Stimulated activated naive CD4-positive, alpha-beta T cell treated with Interleukin-2 at 50 U/mL for 16 hours (primary cell): ENCODE measurements at places on chromosomes 7 and 10.
A peak's percentile ranks its signal among the peaks of the same experiment; 100 is the strongest.

DNA sequence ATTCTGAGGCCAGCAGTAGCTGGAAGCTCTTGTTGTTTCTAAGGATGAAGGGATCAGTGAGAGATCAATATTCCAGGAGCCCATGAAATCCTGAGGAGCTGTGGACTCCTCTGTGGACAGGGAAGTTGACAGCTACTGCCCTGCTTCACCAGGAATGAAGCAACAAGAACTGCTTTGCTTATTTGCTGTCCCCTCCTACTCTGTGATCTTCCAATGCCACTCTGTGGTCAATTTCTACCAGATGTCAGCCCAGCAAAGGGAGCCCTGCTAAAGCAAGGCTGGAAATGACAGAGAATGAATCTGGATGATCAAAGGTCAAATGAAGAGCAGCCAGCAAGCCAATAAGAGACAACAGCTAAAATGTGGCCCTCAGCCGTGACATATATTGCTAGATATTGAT is 227.5 kb upstream of the CHRM2 start:
- no peak for DNase-seq

DNA sequence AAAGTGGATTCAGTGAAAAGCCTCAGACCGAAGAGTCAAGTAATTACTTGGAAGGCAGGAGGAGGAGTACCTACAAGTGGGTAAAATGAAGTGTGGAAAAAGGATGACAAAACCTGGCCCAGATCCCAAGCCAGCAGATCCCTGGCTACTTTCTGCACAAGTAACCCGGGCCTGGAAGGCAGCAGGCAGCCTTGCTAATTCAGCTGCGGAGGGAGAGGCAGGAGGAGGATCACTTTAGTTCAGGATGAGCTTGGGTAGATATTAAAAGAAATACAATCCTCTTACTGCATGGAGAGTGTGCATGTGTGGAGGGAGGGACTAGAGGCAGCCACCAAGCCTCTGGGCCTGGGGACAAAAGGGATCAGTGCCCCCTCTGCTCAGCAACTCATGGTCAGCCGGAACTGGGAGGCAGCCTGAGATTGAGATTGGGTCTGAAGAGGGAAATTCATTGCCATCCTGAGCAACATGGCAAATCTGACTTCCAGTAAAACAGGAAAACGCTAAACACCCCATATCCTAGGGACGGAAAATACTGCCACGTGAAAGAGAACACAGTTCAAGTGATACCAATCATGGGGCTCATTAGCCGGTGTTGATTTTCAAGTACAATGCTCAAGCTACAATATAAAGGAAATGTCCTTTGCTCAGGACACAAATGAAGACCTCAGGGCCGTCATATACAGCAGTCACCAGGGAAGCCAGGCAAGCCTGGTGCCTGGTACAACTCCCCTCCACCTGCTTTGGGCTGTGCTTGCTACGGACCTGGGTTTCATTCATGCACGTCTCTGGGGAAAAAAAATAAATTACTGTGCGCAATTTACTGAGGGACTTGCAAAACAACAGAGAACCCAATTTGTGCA is 1.3 kb downstream of the AMPH start:
- DNase-seq, result no peak

GRCh38 chr10:128050121-128050516 is 76.1 kb downstream of the MKI67 start:
- DNase-seq, result no peak

DNA sequence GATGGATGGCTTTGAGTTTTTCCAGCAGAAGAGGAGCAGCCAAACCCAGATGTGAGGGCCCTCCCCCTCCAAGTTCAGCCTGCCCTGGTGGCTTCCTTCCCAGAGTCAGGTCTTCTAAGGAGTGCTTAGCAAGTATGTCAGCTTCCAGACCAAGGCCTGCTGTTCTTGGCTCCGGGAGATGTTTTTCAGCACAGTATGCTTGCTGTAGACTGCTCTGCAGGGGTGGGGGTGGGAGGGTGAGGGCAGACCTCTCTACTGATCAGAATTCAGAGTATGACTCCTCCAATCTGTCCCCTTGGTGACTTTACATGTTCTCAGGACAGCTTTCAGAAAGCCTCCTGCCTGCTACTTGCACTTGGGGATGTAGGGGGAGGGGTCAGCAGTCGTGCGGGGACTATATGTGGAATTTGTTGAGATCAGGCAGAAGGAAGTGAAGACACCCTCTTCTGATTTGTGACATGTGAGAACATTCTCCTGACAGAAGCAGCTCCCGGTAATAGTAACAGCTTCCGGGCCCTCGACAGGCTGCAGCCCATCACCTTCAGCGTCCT is 516.4 kb upstream of the ZMIZ1 start:
- DNase-seq, result no peak

- no peak for DNase-seq
Observed at GRCh38 chr10:31942435-31942834, 13.8 kb upstream of the ARHGAP12 start.

DNA sequence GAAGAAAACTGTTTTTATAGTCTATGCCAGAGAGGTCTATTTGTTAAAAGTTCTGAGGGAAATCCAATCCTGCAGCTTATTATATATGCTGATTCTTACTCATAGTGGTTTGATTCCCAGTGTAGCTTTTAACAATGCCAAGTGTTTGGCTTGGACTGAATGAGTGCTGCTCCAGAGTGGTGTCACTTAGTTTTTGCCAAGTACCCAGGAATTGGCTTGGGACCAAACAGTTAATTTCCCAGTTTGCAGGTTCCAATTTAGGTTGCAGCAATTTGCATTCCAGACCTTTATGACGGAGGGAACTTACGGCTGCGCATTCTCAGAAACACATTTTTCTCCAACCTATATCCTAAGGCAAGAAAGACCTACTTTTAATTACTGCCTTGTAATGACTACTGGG is 32.4 kb downstream of the NSUN6 start:
- no peak for DNase-seq

DNA sequence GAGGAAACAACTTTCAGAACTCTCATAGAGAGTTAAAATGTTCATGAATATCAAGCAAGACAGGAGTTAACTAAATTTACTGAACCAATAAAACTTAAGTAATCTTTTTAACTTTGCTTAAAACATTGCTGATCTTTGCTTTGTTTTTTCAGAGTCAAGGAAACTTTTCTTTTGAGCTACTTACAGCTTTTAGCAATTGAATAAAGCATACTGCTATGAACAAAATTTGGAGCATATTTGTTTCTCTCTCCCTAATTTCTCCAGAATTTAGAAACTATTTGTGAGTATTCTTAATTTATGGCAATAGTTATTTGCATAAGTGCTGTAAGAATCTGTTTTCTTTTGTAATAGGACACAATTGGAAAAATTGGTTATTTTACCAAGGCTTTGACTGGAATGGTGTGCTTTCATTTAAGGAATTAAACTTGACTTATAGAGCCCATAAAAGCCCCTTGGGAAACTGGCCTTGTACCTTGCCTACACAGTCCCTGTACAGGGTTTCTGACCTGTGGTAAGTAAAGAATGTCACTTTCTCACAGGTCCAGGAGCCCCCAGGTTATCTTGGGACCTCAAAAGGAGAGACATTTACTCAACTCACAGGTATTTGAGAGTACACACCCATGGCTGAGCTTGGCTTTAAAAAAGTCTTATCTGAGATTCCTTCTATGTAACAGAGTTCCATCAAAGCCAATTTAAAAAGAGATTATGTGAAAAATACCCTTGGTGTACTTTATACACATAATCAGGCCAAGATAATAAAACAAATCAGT is 23.3 kb upstream of the KIAA1549 start:
- DNase-seq, result no peak

DNA sequence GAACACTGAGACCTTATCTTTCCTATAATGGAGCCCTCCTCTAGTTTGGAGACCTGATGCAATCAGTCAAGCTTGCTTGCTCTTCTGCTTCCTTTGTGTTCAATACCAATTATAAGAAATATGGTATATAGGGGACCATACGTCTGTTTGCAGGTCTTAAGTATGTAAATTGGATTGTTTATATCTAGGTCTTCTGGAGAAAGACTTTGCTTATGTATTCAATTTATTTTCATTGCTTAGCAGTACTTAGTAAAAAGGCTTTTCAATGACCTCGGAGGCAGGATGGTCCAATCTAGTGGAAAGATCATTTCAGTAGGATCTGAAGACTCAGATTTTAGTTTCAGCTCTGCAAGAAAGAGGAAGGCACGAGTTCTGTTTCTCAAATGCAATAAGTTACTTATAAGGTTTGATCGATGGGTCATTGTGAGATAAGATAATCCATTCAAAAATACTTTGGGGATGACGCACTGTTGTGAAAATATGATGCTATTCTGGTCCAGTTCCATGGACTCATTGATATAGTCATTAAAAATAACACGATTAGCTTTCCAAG is 571.6 kb downstream of the SH2D4B start:
- DNase-seq, result no peak

DNA sequence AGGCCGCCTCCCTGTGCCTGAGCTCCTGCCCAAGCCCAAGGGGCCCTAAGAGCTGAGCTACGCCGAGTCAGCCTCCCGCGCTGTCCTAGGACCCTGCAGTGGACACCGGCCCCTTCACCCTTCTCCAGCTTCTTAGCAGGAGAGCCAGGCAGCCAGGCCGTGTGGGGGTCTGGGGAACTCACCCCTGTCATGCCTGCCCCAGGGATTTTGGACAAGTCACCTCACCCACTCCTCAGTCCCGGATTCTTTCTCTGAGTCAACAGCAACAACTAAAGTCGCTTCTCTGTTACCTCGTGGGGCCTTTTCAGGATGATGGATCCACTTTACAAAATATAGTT is 79.3 kb downstream of the MKI67 start:
- no peak for DNase-seq

DNA sequence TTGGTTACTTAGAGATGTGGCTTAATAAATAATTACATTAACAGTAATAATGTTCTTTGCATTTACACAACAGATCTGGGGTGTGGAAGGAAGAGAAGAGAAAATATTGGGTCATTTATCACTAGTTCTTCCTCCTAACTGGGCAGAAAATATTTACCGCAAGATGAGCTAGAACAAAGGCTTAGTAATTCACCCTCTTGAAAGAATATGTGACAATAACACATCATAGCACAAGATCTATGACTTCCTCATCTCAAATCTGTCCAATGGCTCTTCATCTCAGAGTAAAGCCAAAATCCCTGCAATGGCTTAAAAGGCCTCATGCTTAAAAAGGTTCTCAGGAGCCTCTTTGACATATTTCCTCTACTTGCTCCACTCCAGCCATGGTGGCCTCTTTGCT is 178.6 kb downstream of the ZNF438 start:
- DNase-seq, result no peak

DNA sequence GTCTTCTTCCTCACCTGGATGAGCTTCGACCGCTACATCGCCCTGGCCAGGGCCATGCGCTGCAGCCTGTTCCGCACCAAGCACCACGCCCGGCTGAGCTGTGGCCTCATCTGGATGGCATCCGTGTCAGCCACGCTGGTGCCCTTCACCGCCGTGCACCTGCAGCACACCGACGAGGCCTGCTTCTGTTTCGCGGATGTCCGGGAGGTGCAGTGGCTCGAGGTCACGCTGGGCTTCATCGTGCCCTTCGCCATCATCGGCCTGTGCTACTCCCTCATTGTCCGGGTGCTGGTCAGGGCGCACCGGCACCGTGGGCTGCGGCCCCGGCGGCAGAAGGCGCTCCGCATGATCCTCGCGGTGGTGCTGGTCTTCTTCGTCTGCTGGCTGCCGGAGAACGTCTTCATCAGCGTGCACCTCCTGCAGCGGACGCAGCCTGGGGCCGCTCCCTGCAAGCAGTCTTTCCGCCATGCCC is 4.3 kb downstream of the GPER1 start:
- DNase-seq, result no peak

DNA sequence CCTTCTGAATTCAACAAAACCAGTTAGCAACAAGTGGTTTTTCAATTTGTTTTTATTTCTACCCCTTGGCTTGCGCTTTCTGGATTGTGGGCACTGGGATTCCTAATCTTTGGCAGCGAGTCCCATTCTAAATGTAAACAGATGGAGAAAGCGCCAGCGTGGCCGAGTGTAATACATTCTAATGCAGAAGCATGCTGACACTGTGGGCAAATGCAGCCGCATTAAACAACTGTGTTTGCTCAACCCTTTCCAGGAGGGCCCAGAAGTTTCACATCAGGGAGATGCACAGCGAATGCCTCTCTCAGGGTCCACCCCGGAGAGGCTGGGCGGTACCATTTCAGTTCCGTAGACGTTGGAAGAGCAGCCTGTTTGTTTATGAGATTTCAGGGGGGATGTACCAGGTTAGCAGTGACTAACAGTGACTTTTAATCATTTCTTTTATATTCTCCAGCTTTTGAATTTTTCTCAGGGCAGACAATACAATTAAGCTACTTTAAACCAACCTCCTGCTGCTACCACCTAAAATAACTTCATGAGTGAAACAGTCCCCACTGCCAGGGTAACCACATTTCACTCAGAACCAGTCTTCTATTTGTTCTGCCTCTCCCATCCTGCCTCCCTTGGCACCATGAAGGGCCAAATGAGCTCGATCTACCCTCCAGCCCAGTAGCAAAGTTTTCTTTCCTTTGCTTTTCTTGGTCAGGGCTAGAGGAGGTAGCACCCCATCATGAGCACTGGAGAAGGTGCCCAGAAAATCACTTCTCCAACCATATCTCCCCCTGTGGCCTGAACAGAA is 164.2 kb upstream of the ITGB1 start:
- no peak for DNase-seq

DNA sequence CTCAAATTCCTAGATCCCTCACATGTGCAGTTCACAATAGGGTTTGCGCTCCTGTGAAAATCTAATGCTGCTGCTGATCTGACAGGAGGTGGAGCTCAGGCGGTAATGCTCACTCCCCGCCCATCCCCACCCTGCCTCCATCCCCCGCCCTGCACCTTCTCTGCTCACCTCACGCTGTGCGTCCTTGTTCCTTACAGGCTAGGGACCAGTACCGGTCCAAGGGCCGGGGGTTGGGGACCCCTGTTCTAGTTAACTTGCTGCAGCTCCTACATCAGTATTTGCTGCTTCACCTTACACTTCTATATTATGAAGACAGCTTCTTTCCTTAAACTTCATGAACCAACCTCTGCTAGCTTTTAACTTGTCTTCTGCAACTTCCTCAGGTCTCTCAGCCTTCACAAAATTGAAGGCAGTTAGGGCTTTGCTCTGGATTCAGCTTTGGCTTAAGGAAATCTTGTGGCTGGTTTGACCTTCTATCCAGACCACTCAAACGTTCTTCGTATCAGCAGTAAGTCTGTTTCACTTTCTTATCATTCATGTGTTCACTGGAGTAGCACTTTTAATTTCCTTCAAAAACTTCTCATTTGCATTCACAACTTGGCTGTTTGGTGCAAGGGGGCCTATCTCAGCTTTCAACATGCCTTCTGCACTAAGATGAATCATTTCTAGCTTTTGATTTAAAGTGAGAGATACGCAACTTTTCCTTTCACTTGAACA is 1.7 kb upstream of the TNKS2 start:
- peak; percentile 51 for DNase-seq
